ENCODE measurements at places on chromosomes 11 and 22.

- DNase-seq: no peak
Measured at GRCh38 chr11:108966978-108967377, 302.1 kb downstream of the DDX10 start.

- DNase-seq: no peak
Measured at GRCh38 chr11:1824221-1825038, 10.4 kb upstream of the SYT8 start.

- DNase-seq: no peak
Measured at GRCh38 chr11:2265854-2266585, 4.4 kb downstream of the ASCL2 start.

GRCh38 chr11:61278001-61278470 lies 17.1 kb downstream of the VWCE start:
- DNase-seq: no peak

DNA sequence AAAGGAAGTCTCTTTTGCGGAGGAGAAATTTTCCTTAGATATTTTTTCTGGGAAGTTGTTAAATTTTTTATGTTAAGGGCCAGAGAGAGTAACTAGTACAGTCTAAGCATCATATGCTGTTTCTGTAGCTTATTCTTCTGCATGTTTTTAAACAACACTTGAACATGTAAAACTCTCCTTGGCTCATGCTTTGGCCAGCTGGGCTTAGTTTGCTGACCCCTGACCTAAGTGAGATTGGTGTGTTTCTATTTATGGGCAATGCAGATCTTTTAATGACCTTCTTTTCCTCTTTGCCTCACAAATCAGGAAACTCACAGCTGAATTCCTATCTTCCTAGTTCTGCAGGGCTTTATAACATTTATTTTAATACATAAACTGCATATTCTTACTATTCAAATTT lies 942.5 kb downstream of the OPCML start:
- no peak for DNase-seq

DNA sequence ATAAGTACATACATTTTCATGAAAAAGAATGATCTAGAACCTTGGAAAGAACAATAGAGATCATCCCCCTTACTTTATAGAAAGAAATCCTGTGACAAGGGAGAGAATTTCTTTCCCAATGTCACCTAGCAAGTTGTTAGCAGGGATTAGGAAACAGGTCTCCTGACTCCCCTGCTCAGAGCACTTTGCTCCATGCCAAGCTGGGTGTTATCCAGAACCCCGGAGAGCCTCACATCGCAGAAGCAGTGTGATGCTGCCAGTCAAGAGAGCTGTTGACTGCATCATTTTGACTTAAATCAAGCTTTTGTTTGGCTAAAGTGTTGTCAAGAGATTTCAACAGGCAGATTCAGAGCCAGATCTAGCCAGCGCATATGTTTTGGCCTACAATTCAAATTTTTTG lies 3.6 kb upstream of the RRAS2 start:
- no peak for DNase-seq

GRCh38 chr11:126340960-126341606 lies 14.4 kb upstream of the ST3GAL4 start:
- DNase-seq: no peak

DNA sequence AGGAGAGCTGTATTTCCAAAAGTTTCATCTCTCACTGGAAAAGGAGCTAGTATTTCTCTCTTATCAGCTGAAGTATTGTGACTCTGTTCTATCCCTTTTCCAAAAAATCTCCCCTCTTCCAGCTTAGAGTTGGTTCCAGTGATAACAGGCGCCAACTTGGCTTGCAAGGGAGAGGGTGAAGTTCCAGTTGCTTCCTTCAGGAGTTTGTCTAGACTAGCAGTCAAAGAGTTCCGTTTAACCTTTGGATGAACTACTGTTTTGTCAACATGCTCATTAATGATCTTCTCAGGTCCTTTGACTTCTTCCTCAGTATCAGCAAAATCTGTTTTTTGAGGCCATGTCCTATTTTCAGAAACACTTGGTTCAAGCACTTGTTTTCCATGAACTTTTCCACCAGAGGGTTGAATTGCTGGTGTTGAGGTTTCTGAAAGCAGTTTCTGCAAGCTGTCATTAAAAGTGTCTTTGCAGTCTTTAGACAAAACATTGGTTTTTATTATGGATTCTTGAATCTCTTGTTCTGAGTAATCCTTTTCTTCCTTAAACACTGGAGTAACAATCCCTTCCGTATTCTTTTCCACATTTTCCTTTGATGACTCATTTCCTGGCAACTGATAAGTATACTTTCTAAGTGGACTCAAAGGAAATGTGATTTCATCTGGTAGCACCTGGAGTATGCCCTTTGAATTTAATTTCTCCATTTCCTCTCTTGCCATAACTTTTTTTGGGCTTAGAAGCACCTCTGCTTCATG lies 39.7 kb upstream of the CCDC89 start:
- no peak for DNase-seq

- no peak for DNase-seq
Measured at GRCh38 chr11:132898021-132898420, 634.3 kb downstream of the OPCML start.

GRCh38 chr22:35978201-35978600 lies 50.4 kb downstream of the RBFOX2 start:
- DNase-seq: no peak

DNA sequence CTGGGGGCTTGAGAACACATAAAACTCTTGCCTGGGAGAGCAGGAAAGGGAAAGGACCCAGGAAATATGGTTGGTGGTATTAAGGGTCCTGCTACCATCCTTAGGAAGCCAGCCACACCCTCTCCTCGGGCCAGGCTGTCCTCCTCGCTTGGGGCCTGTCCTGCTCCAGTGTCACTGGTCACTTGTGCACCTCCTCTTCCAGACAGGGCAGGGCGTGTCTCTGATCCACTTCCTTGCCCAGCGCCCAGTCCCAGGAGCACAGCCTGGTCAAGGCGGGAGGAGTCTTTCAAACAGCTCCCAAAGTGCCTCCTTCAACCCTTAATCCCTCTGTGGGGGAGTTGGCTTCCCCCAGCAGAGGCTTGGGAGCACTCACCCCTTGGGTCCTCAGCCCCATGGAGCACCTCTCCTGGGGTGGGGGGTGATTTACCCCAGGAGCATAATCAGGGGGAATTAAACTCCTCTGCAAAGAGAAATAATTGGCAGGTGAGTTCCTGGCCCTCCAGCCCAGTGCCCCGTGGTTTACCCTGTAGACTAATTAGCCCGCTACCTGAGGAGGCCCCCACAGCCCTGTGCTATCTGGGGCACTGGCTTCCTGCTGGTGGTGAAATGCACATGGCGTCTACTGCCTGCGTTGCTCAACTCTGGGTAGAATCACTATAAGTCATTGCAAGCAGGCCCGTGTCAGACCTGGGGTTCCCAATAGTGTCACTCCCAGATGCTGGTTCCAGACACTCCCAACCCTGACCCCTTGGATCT lies 8.0 kb downstream of the TMPRSS6 start:
- DNase-seq: no peak

DNA sequence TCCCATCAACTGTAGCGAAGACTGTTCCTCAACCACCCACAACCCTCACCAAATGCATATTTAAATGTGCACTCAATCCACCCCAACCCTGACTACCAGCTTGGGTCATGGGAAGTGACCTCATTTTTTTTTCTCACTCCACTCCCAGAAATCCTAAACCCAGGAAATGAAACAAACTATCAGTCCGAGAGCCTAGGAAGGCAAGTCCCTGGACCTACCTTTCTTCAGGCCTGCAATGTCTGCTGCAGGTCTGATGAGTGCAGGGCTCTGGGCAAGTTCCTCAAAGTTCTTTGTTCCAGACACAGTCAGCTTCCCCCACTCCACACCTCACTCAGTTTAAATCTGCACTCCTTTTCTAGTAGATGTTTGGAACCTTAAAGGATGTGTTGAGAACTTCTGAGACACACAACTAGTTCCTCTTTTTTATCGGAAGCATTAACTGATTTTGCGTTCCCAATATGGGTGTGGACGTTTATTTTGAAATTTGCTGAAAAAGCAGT lies at the start of gene MS4A4E:
Gene MS4A4E (minus strand): TSS at position 398 of the 500 bp plus-strand sequence. CDS start 13,082 bp downstream, outside the sequence.
- no peak for DNase-seq

DNA sequence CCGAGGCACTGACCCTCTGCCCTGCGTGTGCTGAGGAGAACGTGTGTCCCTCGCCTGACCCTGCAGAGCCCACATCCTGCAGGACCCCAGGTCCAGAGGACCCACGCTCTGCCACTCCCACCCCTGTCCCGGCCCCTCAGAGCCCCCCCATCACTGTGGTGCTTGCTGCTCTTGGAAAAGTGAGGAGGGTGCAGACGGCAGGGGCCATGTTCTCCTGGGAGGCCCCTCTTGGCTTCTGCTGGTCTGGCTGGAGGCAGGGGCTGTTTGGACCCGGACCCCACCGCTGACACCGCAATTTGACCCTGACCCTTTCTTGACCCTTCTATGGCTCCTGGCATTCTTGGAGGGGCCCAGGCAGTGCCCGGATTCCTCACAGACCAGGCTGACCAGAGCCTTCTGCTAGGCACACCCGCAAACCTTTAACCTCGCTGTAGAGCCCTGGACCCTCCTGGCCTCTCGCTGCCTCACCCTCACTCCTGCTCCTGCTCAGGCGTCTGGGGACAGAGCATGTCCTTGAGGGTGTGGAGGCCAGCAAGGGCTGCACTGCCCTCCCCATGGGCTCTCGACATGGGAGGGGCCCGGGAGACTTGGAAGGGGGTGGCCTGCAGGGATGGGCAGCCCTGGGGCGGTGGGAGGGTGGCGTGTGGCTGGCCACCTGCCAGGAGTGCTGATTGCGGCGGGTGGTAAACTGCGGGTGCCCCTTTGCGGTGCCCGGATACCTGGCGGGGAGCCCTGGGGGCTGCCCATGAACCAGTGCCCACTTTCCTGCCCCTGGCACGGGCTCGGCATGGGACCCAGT lies 37.0 kb upstream of the MUC5AC start:
- DNase-seq: no peak

GRCh38 chr11:9901943-9902342 lies 238.1 kb downstream of the SWAP70 start:
- no peak for DNase-seq
